ENCODE measurements at places on chromosomes 5 and 9.
A peak's percentile ranks its signal among the peaks of the same experiment; 100 is the strongest.

GRCh38 chr9:26175264-26175663 is 497.0 kb upstream of the TUSC1 start:
- DNase-seq = no peak

DNA sequence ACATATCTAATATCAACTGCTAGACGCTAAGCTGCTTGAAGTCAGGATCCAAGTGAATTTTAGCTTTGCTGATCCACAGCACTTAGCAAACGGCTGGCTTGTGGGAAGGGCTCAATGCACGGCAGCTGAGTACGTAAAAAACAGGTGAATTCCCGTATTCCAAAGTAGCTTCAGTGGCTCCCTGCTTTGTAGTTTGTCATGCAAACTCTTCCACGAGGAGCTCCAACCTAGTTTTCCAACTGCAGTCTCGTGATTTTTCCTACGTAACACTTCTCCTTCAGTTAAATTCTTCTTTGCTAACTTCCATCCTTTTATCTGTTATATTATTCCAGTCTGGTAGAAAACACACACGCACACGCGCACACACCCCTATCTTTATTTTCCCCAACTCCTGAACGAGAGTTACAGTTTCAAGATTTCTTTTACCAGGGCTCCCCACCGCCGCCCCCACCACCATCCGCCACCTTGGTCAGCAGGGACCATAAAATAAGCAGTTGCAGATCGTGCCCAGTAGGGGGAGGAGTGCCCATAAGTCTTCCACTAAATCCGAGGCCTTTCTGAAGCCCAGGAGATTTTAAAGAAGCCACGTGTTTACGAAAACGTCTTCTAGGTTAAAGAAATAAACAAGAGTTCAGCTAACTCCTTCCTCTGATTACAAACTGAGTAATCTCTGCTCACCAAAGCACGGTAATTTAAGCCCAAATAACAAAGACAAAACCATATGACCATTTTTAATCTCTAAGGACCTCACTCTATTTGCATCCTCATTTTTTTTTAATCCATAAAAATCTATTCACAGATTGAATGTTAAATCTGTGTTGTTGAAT is 34.8 kb upstream of the TRIO start:
- DNase-seq = peak; percentile 59

DNA sequence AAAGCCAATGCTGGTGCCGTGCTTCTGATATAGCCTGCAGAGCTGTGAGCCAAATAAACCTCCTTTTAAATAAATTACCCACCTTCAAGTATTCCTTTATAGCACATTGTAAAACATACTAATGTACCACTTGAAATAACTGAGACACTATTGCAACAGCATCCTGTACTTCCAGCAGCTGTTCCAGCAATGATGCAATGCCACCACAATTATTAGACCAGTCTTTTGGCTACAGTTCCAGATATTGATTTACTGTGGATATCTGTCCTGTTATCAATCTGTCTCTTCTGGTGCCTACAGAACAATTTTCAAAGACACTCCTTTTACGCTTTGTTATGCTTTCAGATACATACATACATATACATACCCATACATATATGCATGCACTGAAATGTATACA is 567.9 kb downstream of the TAF11L14 start:
- no peak for DNase-seq

DNA sequence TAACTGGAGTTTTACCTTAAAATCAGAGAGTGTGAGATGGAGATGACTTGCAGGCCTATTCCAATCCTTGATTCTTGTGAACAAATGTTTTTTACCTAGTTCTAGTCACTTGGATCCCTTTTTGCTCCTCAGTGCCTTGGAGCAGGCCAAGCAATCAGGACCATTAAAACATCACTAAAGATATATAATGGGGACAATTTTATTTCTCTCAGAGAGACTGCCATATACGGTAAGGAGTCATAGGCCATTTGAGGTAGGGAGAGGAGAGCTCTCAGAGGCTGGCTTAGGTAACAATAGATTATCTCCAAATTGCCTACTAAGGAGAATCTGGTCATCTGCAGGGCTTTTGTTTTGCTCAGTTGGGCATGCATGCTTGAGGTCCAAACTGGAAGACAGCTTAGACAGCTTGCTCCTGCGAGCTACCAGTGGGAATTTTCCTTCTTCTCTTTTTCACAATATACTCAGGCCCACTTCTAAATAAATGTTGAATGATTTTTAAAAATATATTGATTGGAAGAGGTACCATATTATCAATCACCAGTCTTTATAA is 44.0 kb downstream of the FREM1 start:
- DNase-seq = no peak
